ENCODE measurements at places on chromosomes 13 and 19.

GRCh38 chr19:40588926-40589569 is 12.1 kb upstream of the LTBP4 start:
- no peak for DNase-seq

DNA sequence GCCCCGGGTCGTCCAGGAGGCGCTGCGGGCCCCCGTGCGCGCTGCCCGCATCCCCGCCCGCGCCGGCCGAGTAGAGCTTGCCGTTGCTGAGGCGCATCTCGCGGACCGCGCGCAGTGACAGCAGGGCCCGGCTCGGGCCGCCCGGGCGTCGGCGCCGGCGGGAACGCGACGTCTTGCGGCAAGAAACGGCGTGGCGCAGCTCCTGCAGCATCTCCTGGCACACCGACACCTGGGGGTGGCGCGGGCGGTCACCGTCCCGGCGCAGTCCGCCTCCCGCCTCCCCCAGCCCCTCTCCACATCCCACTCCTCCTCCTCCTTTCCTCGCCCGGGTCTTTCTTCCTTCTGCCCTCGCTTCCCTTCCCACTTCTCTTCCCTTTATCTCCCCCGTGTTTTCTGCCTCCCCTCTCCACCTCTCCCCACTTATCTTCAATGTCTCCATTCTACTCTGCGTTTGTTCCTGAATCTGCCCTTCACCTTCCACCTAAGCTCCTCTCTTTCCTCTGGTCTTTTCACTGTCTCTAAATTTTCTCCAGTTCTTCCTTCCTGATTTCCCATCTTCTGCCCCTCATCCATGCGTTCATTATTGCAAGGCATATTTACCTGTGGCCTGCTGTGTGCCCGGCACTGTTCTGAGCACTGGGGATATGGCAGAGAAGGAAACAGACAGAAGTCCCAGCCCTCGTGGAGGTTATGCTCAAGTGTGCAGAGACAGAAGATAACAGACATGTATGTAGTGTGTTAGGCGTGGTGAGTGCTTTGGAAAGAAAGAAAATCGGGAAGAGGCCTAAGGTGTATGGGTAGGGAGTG is 5.2 kb upstream of the ATP1A3 start:
- no peak for DNase-seq

DNA sequence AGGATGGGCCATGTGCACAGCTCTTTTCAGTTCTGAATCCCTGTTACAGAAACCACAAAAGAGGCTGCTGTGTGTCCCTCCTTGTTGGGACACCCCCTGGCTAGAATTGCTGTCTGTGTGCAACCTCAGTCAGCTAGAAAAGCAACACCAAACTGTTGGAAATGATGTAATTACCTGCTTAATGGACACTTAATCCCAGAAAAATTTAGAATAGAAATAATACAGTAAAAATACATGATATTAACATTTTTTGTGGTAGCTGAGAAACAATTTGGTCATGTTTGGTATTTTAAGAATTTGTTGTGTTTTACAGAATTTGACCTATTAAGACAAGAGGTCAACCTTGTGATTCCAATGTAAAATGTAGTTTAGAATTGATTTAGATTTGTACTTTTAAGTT is 46.8 kb downstream of the FAM124A start:
- no peak for DNase-seq

DNA sequence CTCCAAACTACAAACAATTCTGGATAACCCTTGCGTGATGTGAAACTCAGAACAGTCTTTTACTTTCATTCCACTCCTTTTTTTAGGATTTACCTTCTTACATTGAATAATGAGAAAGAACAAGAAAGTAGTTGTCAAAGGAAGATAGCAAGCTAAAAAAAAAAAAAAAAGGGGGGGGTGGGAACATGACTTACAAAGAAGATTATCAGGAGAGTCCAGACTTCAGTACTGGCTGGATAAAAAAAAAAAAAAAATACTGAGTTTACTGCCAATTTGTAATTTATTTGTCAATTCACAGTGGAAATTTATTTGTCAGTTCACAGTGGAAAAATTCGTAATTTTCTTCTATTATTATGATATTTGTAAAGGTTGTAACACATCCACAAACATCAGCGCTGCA is 792.4 kb upstream of the SLITRK5 start:
- DNase-seq, result no peak

DNA sequence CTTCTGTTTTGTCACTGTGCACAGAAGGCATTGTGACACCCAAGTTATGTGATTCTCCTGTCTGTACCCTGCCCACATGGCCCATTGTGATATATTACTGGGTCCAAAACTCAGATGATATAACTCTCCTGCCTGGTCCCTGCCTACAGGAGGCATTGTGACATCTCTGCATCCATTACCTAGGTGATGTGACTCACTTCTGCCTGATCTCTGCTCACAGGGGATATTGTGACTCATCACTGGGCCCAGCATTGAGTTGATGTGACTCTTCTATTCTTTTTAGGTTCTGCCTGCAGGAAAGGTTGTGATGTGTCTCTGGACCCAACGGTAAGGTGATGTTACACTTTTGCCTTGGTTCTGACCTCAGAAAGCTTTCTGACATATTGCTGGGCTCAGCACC is 67.9 kb upstream of the ZNF724 start:
- no peak for DNase-seq

GRCh38 chr13:24004971-24005370 is 107.7 kb upstream of the C1QTNF9B start:
- DNase-seq, result no peak

DNA sequence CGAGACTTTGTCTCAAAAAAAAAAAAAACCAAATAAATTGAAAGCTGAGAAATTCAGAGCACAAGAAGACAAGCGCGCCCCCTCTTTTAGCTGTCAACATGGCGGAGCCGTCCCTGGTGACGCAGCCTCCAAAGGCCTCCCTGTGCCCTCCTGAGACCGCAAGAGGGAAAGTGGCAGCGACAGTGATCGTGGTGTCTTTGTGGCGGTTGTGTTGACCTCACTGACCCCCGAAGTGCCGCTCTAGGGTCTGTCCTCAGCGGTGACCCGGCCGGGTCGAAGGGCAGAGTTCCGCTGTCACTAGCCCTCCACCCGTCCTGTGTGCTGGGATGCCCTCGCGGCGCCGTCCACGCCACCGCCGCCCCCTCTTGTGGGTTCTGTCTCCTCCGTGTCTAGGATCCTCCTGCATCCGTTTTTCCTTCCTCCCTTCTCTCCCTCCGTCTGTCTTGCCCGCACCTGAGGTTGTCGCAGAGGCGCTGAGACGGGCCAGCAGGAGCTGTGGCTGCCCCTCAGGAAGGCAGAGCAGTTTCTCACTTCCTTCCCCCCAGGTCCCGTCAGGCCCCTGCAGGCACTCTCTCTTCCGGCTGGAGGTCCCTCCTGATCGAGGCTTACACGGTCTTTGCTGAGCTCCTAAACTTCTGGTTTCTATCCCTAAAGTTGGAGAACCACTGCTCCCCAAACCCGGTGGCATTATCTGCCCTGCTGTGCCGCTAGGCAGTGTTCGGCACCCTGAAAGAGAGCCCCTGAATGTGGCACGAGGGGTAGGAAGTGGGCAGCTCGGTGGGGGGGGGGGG is 7.2 kb downstream of the UHRF1 start:
- DNase-seq, result no peak

DNA sequence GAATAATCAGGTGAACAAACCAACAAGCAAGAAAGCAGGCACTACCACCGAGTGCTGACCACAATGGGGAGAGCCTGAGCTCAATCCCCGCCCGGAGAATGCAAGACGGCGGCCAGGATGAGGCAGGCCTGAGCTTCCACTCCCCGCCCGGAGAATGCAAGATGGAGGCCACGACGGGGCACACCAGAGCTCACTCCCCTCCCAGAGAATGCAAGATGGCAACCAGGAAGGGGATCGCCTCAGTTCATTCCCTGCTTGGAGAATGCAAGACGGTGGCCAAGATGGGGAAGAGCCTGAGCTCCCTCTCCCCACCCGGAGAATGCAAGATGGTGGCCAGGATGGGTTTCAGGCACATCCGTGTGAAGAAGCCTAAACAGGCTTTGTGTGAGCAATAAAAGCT is 24.7 kb upstream of the MIER2 start:
- no peak for DNase-seq

GRCh38 chr13:58953638-58954037 is 1210.1 kb downstream of the DIAPH3 start:
- DNase-seq, result no peak

DNA sequence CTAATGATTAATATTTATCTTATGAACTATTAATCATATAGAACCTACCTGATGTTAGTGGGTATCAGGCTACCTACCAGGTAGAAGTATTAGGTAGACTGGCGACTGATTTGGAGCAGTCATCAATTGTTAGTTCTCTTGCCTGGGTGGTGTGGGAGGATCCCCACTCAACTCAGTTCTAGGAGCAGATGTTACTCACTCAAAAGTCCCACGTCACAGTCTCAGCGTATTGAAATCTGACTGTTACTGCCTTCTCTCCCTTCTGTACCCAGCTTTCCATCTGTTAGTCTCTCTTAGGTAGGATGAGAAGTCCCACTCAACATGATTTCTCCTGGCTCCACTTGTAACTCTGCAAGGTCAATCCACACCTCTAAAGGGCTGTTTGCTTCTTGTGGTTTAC is 102.7 kb downstream of the OLFM4 start:
- no peak for DNase-seq

GRCh38 chr13:28582225-28582891 is 76.6 kb upstream of the POMP start:
- DNase-seq, result no peak

DNA sequence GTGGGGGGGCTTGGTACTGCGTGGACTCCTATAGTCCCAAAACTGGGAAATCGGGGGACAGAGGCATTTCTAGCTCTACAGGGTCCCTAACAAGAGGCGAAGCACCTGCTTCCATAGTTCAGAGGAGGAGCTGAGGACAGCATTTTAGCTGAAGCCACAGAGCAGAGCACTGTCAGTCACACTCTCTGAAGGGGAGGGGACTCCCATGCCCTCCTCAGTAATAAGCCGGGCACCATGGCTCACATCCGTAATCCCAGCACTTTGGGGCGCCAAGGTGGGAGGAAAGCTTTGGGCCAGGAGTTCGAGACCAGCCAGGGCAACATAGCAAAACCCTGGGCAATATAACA is 3.8 kb downstream of the NPAS1 start:
- no peak for DNase-seq

- no peak for DNase-seq
These were observed 13.7 kb downstream of the ACTN4 start for GRCh38 chr19:38661136-38661535.

GRCh38 chr19:44401139-44402115 is at the start of gene ZNF285:
Gene ZNF285 (minus strand): TSS chr19:44401608. CDS start chr19:44397213, 4,395 bp downstream.
- peak; percentile 88 for DNase-seq

GRCh38 chr13:40433001-40433400 is 233.4 kb downstream of the FOXO1 start:
- no peak for DNase-seq

DNA sequence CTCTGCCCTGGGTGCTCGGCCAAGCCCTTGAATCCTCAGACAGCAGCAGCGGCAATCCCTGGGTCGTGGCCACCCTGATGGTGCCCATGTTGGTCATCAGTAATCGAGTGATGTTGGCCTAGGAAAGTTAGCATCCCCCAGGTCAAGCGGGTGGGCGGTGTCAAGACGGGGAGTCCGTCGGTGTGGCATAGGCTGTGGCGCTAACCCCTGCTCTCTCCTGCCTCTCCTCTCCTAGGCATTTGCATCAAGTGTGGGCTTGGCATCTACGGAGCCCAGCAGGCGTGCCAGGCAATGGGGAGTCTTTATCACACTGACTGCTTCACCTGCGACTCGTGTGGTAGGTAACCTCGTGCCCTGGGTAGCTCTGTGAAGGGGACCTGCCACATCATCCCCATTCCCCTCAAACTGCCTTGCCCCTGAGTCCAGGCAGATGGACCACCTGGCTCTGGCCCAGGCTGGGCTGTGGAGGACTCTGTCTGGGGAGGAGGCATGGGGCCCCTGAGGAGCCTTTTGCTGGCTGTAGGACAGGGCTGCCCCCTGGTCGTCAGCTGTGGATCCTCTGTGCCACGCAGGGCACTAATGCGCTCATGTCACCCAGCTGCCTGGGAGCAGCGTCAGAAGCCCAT is 8.7 kb downstream of the WTIP start:
- no peak for DNase-seq

- DNase-seq, result no peak
These were observed 10.2 kb downstream of the REEP6 start for GRCh38 chr19:1501200-1501595.

DNA sequence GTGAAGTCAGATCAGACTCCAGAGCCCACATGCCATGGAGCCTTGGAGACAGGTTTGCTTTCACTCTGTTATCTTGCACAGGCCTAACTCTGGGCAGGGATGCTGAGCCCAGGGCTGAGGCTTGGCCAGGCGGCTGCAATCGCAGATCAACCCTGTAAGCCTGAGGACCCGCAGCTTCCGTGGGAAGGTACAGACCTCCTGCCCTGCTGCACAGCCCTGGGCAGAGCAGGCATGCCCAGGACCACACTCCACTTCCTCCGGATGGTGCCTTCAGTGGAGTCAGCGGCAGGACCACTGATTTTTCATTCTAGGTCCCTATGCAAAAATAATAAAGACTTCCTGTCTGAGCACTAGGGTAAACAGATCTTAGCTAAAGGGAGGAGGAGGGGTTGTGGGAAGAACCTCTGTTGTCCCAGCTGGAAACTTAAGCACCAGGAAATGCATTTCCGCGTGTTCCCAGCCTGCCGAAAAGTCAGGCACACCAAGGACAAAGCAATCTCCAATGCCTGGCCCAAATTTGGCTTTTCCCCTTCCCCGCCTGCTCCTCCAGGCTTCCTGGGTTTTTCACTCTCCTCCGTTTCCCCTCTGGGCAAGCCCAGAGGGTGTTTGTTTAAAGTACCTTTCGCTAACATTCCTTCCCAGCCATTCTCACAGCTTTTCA is 87.3 kb downstream of the KCTD15 start:
- DNase-seq, result no peak

DNA sequence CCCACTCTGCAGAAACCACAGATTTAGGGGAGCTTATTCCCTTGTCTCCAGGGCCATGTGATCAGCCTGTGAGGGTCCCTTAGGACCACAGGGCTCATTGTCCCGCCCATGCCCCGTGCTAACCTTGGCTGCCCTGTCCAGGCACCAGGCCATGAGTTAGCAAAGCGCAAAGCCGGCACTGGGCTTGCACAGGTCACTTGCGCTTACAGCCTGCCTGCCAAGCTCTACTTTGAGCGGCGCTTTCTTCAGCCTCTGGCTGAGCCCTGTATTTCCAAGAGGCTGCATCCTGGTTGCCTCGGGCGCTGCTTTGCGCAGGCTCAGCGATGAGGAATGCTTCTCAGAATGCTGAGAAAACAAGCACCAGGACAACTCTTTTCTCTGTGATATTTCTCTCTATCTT is 188.0 kb downstream of the TDRD3 start:
- DNase-seq, result no peak

DNA sequence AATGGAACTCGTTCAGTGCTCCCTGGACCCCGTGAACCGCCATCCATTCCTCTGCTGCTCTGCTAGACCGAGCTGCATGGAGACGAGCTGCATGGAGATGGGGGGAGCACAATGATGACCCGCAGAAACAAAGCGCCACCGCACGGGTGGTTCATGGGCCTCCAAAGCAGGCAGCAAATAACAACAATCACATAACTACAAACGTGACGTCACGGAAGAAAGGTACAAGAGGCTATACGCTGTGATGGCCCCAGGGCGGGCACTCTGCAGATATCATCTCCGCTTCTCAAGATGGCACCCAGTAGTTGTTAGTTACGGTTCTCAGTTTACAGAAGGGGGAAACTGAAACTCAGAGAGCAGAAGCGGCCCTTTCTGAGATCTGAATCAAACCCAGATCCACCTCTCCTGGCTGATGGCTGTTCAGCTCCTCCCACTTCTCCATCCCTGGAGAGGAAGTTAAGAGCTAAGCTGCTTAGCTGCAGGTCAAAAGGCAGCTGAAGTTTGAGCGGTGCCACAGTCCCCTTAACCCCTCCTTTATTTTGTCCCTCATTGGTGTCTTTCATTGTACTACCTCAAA is 1.7 kb downstream of the ATP13A1 start:
- no peak for DNase-seq

GRCh38 chr19:16714702-16715287 is 4.9 kb upstream of the NWD1 start:
- no peak for DNase-seq

- DNase-seq, result no peak
These were observed 49.5 kb upstream of the PABPC3 start for GRCh38 chr13:25046274-25046984.

Measured in GM04503 (cell line).